ENCODE measurements at places on chromosomes 13 and 19. TPM values are rescaled to one million over a fixed set of nuclear protein-coding genes. Genes with fewer than 3 reads are reported as not detected.

GRCh38 chr19:1285737-1286360 lies at the start of gene EFNA2:
EFNA2 (plus strand) TSS chr19:1285873; CDS start chr19:1286169, 296 bp downstream.
- no peak for DNase-seq

CGB8 gene
- not detected for total RNA-seq

DNA sequence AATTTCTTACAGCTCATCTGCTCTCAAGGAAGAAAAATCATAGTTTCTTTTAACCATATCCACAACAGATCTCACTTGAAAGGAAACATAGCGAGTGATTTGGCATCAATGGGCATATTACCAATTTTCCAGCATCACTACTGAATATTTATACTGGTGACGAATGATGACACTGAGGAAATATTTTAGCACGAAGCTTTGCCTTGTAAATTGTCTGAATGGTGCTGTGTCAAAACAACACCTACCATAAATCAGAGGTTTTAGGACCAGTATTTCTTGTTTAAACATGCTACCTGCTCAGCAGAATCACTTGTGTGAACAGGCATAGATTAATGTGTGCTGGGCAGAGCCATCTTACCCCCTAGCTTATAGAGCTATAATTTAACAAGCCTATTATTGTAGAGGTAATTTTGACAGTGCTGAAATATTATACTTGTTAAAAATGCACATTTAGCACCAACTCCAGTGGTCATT lies 146.8 kb downstream of the ABCC4 start:
- DNase-seq = no peak

DNA sequence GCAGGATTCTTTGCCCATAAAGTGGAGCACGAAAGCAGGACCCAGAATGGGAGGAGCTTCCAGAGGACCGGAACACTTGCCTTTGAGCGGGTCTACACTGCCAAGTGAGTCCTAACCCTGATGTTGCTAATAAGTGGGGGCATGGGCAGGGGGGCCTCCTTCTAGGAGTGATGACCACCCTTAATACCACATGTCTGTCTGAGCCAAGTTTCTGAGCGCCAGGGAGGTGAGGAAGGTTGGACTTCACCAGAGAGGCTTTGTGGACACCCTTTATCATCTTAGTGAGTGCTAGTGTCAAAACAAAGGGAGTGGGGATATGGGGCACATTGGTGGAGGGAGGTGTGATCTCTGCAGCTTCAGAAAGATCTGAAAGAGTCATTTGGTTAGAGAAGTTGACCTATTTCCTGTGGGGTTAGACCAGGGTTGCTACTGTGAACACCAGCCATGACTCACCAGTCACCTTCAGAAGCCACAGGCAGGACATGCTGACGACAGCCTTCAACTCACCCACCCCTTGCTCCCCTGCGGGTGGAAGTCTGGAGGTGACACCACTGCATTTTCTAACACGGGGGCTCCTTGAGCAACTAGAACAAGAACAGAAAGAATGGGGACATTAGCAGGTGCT lies 8.8 kb downstream of the ALOX5AP start:
- peak; percentile 60 for DNase-seq

- DNase-seq = no peak
Measured at GRCh38 chr13:99642841-99643240, 141.6 kb downstream of the TM9SF2 start.

Measured in mucosa of gallbladder (tissue), 1 donor.